Psoas muscle (tissue), 8 donors: ENCODE measurements at places on chromosomes 12 and 14. TPM values are rescaled to one million over a fixed set of nuclear protein-coding genes. Genes with fewer than 3 reads are reported as not detected.

DNA sequence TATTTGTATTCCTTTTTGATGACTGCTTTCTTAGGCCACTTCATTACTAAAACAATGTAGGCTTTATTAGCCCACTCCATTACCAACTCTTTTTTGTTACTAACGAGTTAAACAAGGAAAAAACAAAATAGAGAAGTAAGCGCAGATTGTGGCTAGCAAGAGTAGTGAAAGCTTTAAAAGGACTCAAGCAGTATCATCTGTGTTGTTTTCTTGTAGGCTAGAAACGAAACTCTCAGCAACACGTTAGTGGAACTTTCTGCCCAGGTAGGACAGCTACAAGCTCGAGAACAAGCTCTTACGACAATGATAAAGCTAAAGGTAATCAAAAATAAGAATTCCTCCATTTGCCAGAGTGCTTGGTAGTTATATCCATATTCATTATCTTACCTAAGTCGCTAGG, 11.1 kb downstream of the CCDC62 start:
- no peak for DNase-seq

GRCh38 chr14:106631879-106632278, 1105.5 kb downstream of the TMEM121 start:
- DNase-seq = no peak

DNA sequence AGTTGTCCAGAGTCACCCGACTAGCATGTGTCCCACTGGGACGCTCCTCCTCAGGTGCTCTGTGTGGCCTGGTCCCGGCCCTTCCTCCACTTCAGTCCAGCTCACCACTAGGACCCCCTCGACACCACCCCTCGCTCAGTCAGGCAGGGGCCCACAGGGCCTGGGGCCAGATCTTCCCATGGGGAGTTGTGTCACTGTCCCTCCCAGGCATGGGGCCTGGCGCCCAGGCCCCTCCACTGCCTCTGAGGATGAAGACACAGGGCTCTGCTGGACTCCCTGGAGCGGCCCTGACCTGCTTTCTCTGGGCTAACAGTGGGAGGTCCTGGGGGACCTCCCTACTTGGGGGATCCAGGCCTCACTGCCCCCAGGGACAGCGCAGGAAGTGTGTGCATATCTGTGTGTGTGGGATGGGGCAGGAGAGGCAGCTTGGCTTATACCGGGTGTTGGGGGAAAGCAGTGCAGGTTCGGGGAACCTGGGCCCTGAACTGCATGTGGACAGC, 43.8 kb downstream of the KRT80 start:
- no peak for DNase-seq

DNA sequence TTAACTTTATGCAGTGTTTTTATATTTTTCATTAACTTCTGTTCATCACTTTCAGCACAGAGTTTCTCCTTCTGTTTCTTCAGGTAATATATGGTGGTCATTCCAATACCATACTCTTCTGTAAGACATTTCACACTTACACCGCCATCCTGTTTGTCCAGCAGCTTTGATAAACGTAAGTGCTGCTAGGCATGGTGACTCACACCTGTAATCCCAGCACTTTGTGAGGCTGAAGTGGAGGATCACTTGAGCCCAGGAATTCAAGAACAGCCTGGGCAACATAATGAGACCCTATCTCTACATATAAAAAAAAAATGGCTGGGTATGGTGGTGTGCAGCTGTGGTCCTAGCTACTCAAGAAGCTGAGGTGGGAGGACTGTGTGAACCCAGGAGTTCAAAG, 55.8 kb downstream of the EXOC5 start:
- no peak for DNase-seq

DNA sequence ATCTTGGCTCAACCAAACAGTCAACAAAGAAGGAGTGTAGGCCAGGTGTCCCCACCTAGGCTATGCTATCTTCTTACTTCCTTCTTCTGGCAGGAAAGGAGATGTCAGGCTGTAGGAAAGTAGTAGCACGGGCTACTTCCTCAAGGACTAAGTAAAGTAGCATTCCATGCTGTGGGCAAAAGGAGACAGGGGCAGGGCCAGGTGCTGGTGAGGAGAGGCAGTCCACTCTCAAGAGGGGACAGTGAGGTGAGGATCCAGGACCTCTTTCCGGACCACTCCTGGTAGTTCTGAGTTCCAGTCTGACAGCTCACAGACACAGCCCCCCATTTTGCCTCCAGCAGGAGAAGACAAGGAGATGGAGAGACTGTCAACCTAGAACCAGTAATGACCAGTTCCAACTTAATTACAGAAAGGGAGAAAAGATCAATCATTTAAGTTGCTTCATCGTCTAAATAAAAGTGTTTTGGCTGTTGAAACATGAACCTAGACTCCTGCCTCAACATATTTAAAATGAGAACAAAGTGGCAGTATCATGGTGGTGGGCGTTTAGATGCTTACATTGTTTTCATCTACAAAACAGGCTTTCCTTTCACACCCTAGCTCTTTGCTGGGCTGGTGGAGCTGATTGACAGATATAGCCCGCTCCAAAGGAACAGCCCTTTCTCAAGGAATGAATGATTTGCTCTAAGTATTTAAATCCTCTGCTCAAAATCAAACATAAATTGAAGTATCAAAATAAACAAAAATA, 5.1 kb upstream of the SSTR1 start:
- DNase-seq = no peak

- DNase-seq = no peak
These were observed 49.9 kb downstream of the ALX1 start for GRCh38 chr12:85329913-85330312.

GRCh38 chr12:112842441-112842840, 50.9 kb downstream of the RPH3A start:
- no peak for DNase-seq

- DNase-seq = no peak
These were observed 311.6 kb downstream of the LRIG3 start for GRCh38 chr12:58608711-58609110.

DNA sequence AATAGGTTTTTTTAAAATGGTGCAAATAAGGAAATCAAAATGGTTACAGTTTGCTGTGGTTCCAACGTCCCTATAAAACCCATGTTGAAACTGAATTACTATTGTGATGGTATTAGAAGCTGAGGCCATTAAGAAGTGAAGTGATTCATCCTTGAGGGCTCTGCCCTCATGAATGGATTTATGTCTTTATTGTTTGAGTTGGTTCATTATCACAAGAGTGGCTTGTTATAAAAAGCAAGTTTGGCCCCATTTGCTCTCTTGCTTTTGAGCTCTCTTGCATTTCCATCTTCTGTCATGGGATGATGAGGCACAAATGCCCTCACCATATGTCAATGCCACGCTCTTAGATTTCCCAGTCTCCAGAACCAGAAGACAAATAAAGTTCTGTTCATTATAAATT, 62.3 kb downstream of the PRKD1 start:
- no peak for DNase-seq

DNA sequence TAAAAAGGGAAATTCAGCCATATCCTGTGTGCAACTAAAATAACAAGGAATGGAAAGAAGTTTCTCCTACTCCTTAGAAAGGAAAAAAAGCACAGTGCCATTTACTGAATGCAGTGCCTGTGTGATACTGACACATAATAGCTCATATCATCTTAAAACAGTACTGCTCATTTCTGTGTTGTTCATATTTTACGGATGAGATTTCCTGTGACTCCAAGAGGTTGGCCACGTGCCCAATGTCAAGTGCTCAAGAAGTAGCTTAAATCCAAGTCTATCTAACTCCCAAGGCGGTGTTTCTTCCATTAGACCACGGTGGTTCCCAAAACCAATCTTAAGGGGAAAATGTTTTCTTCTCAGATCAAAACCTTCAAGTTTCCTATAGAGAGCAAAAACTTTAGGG, 20.0 kb downstream of the MAP3K9 start:
- no peak for DNase-seq

GRCh38 chr12:19287302-19287701, 152.0 kb upstream of the AEBP2 start:
- no peak for DNase-seq

- no peak for DNase-seq
These were observed 13.0 kb downstream of the ERG28 start for GRCh38 chr14:75647640-75648039.

The TAS2R30 gene
- 0.08 TPM for polyA plus RNA-seq

The DEPDC4 gene
- 0.65 TPM for polyA plus RNA-seq

The GDF3 gene
- polyA plus RNA-seq = 0.37 TPM

The LMO3 gene
- polyA plus RNA-seq = 0.17 TPM

The ANO2 gene
- 1.3 TPM for polyA plus RNA-seq

The ASIC1 gene
- polyA plus RNA-seq = 0.20 TPM
